ENCODE measurements at places on chromosomes 4 and X.
A peak's percentile ranks its signal among the peaks of the same experiment; 100 is the strongest.

DNA sequence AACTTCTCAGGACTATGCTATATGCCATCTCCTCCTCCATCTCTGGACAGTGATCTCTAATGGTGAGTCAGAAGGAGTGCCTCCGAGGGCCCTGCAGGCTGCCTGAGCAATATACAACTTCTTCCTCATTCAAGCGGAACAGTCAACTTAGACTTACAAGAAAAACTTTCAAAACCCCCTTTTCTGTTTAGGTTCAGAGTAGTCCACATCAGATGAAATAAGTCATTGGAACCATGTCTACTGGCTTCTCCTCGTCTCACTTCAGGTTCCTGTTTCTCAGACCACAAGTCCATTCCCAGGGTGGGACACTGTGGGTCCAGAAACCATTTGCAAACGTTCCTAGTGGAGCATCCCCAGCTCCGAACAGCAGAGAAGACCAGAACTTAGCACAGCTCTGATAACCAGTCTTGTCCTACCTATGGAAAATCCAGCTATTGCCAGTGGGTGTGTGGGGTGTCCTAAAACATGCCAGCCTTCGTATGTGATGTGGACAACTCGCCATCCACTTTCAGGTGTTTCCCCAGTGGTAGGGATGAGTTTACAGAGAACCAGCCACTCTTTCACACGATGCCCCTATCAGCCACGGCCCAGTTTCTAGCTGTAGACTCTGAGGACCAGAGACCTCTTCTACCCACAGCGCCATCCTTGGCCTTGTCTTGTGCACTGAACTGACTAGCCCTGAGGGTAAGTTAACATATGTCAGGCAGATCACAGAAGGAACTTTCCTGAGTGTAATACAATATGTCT is 32.7 kb upstream of the NKRF start:
- DNase-seq: no peak

DNA sequence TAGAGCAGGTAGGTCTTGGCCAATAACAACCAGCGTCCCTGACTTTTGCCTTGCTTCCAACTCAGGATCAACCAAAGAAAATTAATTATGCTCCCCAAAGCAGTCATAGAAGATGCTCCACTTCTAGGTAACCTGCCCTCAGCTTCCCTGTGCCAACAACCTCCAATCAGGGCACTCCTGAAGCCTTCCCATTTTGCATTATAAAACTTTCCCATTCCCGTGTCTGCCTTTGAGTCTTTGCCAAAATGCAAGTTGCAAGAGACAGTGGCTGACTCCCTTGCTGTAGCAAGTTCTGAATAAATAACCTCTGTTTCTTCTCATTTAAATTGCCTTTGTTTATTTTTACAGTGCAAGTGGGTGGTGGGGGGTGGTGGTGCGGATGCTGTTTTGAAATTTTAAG is 418.0 kb downstream of the PACRGL start:
- no peak for DNase-seq

DNA sequence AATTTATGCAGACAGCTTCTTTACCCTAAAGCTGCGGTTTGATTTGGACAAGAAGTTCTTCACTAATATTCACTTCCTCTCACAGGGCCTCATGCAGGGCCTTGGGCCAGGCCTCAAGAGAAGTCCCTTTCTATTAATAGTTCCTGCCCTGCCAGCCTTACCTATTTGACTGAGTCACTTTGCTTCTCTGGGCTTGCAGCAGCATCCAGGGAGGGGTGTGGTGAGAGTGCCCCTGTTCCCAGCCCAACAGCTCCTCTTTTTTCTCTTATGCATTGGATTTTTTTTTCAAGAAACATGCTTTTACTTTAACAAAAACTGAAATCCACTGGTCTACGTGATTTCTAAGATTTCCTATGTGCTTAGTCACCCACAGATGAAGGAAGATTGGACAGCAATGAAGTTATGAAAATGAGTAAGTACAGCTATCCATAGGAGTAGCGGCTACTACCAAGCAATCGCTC is 26.7 kb downstream of the FAM156B start:
- DNase-seq: no peak

GRCh38 chr4:101724093-101724492 is 66.4 kb upstream of the BANK1 start:
- DNase-seq: peak; percentile 15

GRCh38 chr4:58136604-58137003 is 1026.4 kb upstream of the IGFBP7 start:
- DNase-seq: no peak

GRCh38 chrX:96183843-96184242 is 500.8 kb upstream of the DIAPH2 start:
- no peak for DNase-seq

- DNase-seq: no peak
These were observed 24.1 kb downstream of the FRMPD4 start for GRCh38 chrX:12162420-12162819.

DNA sequence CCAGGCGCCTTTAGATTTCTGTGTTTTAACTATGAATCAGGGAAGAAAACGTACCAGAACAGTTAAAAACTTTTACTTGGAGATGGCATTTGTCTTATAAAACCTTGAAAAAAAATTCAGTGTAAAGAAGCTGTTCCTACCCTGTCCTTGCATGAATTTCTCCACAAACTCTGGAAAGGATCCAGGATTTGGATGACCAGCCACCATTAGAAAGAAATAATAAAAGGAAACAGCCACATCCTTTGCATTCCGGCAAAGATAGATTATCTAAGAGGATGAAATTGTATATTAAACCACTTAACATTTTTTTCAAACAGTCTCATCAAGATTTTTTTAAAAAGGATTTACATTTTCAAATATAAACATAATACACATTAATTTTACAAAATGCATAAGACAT is 10.6 kb downstream of the SULT1E1 start:
- no peak for DNase-seq

DNA sequence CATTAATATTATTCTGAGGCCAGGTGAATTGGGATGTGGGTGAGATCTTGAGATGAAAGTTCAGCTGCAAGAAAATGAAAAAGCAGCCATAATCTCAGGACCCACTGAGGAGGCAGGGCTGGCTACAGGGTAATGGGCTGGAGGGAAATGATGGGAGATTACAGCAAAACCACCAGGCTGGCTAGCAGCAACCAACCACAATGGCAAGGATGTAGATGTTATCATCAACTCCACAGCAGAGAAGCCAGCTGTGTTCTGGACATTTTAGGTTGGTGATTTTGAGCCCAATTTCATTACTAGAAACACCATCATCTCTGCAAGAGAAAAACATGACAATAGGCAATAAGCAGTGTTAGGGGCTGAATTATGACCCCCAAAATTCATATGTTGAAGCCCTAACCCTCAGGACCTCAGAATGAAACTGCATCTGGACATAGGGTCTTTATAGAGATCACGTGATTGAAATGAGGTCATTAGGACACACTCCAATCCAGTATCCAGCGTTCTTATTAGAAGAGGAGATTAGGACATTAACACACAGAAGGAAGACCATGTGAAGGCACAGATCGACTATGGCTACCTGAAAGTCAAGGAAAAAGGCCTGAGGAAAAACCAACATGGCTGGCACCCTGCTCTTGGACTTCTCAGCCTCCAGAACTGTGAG is 139.8 kb upstream of the KIT start:
- no peak for DNase-seq

GRCh38 chrX:147738265-147738664 is 173.5 kb upstream of the FMR1 start:
- DNase-seq: no peak

DNA sequence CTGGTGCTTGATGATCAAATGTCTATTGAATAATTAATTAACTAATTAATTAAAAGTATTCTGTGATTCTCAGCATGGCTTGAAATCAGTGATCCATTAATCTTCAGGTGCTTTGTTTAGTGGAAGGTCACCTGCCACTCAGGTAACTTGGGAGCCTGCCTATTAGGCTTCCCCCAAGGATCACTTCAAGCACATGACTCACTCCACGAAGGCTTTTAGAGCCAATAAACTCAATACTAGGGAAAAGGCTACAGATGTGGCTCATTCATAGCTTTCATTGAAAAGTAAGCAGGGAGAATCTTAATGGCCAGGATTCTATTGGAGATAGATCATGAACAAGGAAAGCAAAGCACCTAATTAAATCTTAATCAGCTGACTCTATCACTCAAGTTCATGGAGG is 21.3 kb downstream of the AREG start:
- DNase-seq: no peak

DNA sequence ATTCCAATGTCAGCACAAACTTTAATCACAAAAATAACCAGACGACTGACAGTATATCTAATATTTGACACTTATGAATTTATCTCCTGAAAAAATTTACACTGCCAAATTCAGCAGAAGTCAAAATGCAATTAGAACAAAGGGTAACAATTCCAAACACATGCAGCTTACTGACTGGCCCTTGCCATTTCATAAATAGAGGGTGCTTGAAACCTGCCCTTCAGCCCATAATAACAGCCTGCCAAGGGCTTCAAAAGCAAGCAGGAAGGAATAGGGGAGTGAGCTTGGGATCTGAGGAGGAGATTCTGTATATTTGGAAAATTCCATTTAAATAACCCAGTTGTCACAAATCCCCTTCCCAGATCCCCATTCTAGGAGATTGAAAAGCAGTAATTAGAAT is 66.1 kb upstream of the IQCM start:
- no peak for DNase-seq

DNA sequence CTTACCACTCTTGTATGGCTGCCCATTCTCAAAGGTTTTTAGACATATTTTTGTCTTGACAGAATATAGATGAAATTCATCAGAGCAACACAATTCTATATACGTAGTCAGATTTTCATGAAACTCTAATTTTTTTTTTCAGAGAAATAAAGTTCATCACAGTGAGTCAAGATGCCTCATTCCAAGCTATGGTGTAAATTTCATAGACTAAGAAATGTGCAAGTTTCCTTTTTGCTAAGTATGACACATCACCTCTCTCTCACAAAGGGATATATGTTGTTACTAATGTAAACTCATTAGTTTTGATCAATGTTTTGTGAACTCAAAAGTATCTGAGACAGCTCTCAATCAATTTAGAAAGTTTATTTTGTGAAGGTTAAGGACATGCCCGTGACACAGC is 60.4 kb upstream of the ATXN3L start:
- no peak for DNase-seq

- no peak for DNase-seq
These were observed 146.4 kb downstream of the PALLD start for GRCh38 chr4:168643111-168643795.

- no peak for DNase-seq
These were observed 18.6 kb upstream of the ADRA2C start for GRCh38 chr4:3747581-3747904.

DNA sequence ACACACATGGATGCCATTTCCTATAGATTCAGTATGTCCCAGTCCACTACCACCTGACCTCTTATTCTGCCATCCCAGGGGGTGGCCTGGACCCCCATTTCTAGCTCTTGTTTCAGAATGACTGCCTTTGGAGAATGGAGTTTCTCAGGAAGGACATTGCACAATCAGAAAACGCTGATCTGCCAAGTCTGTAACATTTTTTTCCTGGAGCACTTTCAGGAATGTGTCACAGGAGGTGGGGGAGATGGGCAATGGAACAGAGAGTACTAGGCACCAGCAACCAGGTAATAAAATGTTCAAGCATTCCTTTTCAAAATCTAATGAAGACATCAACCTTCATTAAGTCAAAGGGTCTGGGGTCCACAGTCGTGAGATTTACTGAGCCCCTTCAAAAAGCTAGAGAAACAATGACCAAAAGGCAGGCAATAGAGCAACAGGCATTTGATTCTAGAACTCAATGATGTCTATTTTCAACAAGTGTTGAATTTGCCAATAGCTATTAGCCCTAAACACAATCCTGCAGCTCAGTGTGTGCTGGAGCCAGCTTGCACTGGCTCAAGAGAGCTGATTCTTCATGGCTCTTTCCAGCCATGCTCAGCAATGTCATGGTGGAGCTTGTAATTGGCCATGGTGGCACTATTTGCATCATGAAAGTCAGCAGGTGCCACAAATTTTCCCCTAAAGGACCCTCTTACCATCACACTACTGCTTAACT is 87.1 kb downstream of the KDR start:
- no peak for DNase-seq

GRCh38 chrX:10709276-10709675 is 88.9 kb upstream of the MID1 start:
- no peak for DNase-seq

DNA sequence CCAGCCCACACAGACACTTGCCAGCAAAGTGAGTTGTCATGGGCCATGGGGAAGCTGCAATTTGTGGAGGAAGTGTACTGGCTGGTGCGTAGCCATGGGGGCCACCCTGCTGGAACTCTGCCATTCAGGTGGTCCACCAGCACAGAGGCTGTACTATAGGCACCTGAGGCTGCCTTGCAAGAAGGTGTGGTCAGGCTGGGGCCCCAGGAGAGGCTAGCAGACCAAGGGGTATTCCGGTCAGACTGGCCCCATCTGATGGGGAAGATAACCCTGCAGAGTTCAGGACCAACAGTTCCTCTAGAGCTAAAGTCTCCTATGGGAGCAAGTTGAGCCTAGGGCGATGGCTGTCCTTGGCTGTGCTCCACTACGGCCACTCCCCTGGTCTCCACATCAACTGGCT is 136.1 kb downstream of the DCAF12L2 start:
- no peak for DNase-seq

DNA sequence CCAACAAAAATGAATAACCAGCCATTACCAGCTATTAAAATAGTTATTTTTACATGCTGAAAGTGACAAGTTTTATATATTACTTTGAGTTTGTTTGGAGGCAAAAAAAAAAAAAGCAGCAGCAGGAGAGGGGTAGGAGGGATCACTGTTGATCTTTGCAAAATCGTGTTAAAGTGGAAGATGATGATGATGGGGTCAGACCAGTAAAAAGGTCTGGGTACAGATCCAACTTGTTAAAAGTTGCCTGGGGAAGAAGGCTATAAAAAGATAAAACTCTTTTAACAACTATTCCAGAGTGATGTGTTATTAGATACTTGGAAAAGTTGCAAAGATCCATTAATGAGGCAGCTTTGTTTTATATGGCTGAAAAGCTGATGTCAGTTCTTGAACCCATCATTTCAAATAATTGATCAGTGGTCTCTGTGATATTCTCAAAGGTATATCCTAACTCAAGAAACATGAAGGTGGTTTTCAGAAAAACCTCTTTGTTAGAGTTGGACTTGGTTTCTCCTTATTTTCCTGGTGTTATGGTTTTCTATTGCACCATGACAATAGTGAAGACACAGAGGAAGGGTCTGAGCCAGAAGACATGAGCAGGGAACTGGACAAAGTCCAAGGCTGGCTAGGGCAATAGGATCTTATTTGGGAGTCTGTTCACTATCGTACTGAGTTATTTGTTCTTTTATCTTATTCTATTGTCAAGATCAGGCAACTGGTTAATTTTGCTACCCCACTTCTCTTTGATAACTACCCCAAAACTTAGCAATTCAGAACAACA is 44.8 kb downstream of the EDNRA start:
- DNase-seq: no peak

GRCh38 chr4:170124406-170124805 is 34.6 kb upstream of the AADAT start:
- DNase-seq: no peak

Data from caudate nucleus (tissue), 63 donors.